ENCODE measurements at places on chromosomes 3 and 15. TPM values are rescaled to one million over a fixed set of nuclear protein-coding genes. Genes with fewer than 3 reads are reported as not detected.

MYRIP gene
- not detected for total RNA-seq

EPHB1 gene
- under 0.01 TPM for total RNA-seq

RTP1 gene
- not detected for total RNA-seq

XCR1 gene
- not detected for total RNA-seq

RBMS3 gene
- 48.0 TPM for total RNA-seq

SLC12A1 gene
- not detected for total RNA-seq

PPP1R14D gene
- not detected for total RNA-seq

PSMD2 gene
- total RNA-seq, result 403 TPM

CHRM5 gene
- under 0.01 TPM for total RNA-seq

LRRIQ4 gene
- total RNA-seq, result not detected

ISLR2 gene
- not detected for total RNA-seq

AHSG gene
- not detected for total RNA-seq

APOD gene
- 1.6 TPM for total RNA-seq

P2RY1 gene
- total RNA-seq, result 4.0 TPM

CDCP1 gene
- 9.1 TPM for total RNA-seq

TM4SF4 gene
- 0.15 TPM for total RNA-seq
